Hair follicular keratinocyte (primary cell): ENCODE measurements at places on chromosomes 1 and 21. TPM values are rescaled to one million over a fixed set of nuclear protein-coding genes. Genes with fewer than 3 reads are reported as not detected.

UTP25 gene
- 4.8 and 6.0 TPM in 2 replicates for total RNA-seq

LORICRIN gene
- not detected in 2 replicates for total RNA-seq

LYST gene
- total RNA-seq: 6.8 TPM in 2 replicates

LCE3D gene
- 6.0 TPM in 1 of 2 replicates, not detected in the other for total RNA-seq

CFHR1 gene
- total RNA-seq: not detected in 2 replicates

KIAA1614 gene
- total RNA-seq: 1.3 and 3.4 TPM in 2 replicates

PTPRC gene
- total RNA-seq: not detected in 2 replicates

PODN gene
- not detected in 2 replicates for total RNA-seq

TMEM81 gene
- 0.39 and 0.87 TPM in 2 replicates for total RNA-seq

FOXD3 gene
- not detected in 2 replicates for total RNA-seq

TRNP1 gene
- 94.1 and 133 TPM in 2 replicates for total RNA-seq

DMRTB1 gene
- total RNA-seq: not detected in 2 replicates

KRTAP19-3 gene
- not detected in 2 replicates for total RNA-seq

C4BPB gene
- total RNA-seq: not detected in 2 replicates

SPATA17 gene
- total RNA-seq: 0.30 and 0.55 TPM in 2 replicates

FHL3 gene
- 17.1 and 19.5 TPM in 2 replicates for total RNA-seq

BRDT gene
- not detected in 2 replicates for total RNA-seq

IFNAR1 gene
- total RNA-seq: 9.4 and 14.3 TPM in 2 replicates

DRAXIN gene
- not detected in 2 replicates for total RNA-seq

HFM1 gene
- total RNA-seq: not detected in 2 replicates

RIMKLA gene
- not detected in 2 replicates for total RNA-seq
